ENCODE measurements at places on chromosomes 13 and 19.

- no peak for DNase-seq
Measured at GRCh38 chr13:24042710-24043440, 117.6 kb upstream of the SPATA13 start.

DNA sequence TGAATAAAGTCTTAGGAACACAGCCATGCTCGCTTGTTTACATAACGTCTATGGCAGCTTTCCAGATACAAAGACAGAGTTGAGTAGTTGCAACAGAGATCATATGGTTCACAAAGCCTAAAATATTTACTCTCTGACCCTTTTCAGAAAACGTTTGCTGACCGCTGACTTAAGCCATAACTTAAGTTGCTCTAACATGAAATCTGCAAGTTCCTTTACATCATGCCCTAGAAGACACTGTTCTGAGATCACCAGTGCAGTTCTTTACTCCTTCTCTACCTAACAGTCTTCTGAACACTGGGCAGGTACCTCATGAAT lies 166.4 kb downstream of the DCLK1 start:
- DNase-seq, result no peak

DNA sequence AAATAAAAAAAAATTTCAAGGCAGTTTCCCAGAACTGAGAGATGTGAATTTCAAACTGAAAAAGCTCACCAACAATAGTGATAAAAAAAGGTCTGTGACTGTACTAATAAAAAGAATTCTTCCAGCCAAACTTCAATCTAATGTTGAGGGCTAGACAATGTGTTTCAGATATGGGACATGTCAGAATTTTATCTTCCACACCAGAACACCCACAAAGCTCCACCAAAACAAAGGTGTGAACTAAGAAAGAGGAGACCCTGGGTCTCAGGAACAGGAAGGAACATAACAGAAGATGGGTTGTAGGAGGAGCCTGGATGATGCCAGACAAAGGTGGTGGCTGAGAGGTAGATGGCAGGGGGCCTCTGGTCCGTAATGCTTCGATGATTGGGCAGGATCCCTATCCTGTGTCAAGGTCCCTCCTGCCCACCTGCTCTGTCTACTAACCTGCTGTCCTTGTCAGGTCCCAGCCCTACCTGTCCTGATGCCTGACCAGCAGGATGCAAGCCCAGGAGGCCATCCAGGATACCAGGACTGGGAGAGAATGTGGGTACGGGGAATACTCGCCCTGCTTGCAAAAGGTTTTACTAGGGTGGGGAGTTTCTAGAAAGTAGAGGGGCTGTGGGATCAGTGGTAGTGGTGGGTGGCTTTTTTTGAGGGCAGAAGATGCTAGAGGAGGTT lies 4.5 kb downstream of the MZF1 start:
- no peak for DNase-seq

DNA sequence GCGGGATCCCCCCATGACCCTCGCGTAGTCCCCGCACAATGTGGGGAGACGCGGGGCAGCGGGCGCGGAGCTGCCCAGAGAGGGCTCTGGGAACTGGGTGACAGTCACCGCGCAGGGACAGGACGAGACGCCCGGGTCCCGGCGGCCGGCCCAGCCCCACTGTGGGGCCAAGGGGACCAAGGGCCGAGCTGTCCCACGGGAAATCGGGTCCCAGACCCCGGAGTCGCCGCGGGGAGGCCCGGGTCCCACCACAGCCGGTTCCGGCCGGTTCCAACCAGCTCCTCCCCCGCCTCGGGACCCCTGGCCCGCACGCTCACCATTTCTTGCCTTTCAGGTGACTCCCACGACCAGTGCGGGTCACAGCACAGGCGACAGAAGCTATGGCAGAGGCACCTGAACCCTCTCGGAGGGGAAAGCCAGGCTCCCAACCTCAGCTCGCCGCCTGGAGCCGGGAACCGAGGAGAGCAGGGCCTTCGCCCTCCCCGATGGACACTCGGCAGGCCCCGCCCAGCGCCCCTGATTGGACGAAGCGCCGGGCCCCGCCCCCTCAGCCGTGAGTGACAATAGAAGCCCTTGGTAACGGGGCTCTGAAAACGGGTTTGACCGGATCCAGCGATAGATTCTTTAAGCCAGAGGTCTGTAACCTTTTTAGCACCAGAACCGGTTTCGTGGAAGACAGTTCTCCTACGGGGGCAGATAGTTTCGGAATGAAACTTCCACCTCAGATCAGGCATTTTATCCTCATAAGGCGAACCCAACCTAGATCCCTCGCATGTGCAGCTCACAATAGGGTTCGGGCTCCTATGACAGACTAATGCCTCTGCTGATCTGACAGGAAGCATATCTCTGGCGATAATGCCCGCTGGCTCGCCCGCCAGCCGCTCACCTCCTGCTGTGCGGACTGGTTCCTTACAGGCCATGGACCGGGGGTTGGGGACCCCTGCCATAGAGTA lies at the start of gene ZNF433:
Gene ZNF433, minus strand, starts transcription at position 460 of the 953 bp plus-strand sequence. Its CDS starts 140 bp downstream, at position 320.
- DNase-seq, result peak; percentile 77

DNA sequence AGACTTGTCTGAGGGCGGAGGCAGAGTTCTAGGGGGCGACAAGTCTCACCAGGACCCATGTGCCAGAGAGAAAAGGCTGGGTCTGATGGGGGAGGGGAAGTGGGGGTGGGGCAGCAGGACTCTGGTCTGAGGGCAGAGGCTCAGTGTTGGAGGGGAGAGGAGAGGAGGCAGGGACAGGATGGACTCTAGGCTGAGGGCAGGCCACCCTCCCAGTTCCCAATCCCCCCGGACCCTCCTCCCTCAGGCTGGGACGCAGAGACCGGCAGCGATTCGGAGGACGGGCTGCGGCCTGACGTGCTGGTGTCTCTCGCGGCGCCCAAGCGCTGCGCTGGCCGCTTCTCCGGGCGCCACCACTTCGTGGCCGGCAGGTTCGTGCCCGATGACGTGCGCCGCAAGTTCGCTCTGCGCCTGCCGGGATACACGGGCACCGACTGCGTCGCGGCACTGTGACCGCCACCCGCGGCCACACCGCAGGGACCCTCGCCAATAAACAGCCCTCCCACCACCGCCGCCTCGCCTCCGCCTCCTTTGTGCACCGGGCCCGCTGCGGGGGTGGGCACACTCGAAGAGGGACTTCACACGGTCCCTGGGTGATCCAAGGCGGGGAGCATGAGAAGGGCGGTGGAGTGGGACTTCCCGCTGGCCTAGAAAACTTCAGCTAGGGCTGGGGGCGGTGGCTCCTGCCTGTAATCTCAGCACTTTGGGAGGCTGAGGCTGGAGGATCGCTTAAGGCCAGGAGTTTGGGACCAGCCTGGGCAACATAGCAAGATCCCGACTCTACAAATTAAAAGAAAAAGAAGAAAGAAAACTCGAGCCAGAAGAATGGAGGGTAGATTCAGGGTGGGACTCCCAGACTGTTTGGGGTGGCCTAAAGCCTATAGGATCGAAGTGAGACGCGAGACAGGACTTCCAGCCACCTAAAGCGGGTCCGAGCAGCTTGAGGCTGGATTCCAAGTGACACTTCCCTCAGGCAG lies 703 bp upstream of the CILP2 start:
- no peak for DNase-seq

DNA sequence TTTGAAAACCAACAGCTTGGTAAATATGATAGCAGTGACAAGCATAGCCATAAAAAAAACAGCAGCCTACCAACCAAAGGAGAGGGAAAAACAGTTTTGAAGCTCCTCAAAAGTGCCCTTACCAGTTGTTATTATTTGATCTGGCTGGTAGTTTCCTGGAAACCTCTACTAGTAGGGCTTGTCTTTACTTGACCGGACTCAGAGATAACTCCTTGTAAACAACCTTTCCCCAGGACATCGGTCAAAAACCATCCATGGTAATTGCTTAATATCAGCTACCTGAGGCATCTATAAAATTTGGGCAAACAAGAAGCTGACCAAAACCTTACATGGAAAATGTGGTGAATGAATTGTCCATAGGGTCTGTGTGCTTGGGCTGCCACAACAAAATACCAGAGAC lies 210.9 kb downstream of the FGF14 start:
- DNase-seq, result no peak

GRCh38 chr19:40744554-40745401 lies 5.5 kb downstream of the ACTMAP start:
- no peak for DNase-seq

DNA sequence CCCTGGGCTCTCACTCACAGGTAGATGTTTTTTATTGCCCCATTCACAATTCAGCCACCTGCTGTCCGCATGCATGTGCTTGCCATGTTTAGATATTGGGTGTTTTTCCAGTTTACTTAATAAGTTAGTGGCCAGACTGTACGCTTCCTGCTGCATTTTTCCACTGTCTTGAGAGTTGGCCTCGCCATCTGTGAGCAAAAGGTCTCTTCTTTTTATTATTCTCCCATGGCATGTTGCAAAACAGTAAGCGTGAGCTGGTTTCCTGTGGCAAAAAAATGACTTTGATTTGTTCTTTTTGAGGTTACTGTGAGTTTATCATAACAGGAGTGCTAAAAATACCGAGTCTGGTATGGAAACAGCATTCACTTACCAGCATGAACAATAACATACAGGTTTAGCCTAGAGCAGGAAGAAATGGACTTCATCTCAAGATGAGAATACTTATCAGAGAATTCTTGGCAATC lies 46.0 kb downstream of the SAE1 start:
- no peak for DNase-seq

DNA sequence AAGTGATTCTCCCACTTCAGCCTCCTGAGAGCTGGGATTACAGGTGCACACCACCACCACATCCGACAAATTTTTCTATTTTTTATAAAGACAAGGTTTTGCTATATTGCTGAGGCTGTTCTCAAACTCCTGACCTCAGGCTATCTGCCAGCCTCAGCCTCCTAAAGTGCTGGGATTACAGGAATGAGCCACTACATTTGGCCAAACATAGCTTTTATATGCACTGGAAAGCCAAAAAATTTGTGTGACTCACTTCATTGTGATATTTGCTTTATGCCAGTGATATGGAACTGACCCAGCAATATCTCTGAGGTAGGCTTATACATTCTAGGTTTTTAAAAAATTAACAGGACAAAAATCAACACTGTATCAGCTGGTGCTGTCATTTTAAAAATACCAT lies 26.8 kb upstream of the ACOD1 start:
- DNase-seq, result no peak

GRCh38 chr19:48656840-48657474 lies 11.0 kb upstream of the CA11 start:
- DNase-seq, result no peak

GRCh38 chr19:5247957-5248705 lies 92.5 kb downstream of the PTPRS start:
- DNase-seq, result no peak

GRCh38 chr19:22066886-22067285 lies 14.6 kb downstream of the ZNF257 start:
- no peak for DNase-seq

DNA sequence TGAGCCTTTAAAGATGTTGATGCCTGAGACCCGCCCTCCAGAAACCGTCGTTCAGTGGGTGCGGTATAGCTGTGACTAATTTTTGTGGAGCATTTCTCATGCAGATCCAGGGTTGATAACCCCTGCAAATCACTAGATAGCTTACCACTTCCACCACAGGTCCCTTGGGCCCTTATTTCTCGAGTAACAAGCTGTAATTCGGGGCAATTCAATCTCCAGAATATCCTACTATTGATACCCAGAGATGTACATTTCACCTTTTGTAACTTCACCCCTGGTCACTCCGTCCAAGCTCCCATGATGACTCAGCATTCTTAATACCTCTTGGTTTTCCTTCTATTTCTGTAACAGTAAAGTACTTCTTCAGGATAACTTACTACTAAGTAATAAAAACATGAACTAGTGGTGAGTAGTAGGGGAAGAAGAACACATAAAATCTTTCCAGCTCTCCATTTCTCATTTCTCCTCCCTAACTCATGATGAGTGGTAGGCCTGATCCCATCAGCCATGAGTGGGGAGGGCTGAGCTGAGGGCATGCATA lies 71.9 kb upstream of the UBL3 start:
- DNase-seq, result no peak

- DNase-seq, result no peak
Measured at GRCh38 chr13:51858433-51859247, 3.1 kb upstream of the CCDC70 start.

GRCh38 chr19:16895467-16896145 lies 6.8 kb downstream of the F2RL3 start:
- DNase-seq, result no peak

GRCh38 chr13:92175330-92175729 lies 776.9 kb downstream of the GPC5 start:
- DNase-seq, result peak; percentile 17

- DNase-seq, result no peak
Measured at GRCh38 chr13:94232161-94232950, 247.1 kb downstream of the DCT start.

GRCh38 chr13:63110466-63110865 lies 1694.8 kb upstream of the PCDH20 start:
- DNase-seq, result no peak

DNA sequence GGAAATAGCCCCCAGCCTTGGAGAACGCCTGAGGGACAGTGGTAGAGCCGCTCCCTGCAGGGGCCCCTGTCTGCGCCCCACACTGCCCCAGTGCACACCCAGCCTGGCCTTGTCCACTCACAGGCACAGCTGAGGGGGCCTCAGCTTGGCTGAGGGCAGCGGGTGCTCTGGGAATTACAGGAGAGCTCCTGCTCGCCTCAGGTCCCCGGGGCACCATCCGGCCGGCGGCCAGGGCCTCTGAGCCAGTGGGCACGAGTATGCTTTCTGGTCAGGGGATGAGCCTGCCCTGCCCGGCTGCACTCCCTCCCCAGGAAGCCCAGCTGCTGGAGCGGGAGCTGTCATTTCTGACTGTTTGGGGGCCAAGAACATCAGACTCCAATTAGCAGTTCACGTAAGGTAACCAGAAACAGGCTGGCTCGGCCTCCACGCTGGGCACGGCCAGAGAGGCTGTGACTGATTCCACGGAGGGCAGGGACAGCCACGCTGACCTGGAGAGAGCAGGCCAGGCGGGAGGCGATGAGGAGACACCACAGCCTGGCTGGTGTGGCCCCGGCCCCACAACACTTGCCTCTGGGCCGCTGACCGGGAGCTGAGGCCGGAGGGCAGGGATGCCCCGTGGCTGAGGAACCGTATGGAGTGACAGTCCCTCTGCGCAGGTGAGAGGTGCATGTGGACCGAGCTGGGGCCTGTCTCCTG lies 15.4 kb downstream of the CEBPG start:
- no peak for DNase-seq

GRCh38 chr13:112446867-112447266 lies 70.7 kb downstream of the SPACA7 start:
- DNase-seq, result no peak

- peak; percentile 53 for DNase-seq
Measured at GRCh38 chr19:12668932-12669269, 2.3 kb downstream of the WDR83 start.

DNA sequence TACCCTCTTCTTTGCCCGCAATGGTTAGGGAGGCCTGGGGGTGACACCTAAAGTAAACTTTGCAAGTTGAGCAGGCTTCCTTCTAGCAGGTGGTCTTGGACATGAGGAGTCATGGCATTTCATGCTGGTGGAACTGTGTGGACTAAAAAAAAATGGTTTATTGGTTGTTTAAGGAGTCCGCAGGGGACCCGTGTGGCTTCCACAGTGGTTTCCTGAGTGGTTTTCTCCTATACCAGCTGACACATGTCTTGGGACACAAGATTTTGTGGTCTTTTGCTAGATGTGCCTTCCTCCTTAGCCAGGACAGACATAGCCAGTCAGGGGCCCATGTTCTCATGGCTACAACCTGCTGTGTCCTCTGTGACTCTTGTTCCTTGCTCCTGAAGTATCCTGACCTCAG lies 1.5 kb downstream of the ZNF543 start:
- DNase-seq, result no peak

- no peak for DNase-seq
Measured at GRCh38 chr19:50894478-50895356, 16.5 kb downstream of the KLK4 start.
